Stromal cell of bone marrow (primary cell): ENCODE measurements at places on chromosomes 4 and X.

GRCh38 chrX:33330798-33331197 is 119.4 kb upstream of the DMD start:
- DNase-seq, result no peak

GRCh38 chrX:17435476-17435875 is 60.5 kb downstream of the NHS start:
- no peak for DNase-seq

DNA sequence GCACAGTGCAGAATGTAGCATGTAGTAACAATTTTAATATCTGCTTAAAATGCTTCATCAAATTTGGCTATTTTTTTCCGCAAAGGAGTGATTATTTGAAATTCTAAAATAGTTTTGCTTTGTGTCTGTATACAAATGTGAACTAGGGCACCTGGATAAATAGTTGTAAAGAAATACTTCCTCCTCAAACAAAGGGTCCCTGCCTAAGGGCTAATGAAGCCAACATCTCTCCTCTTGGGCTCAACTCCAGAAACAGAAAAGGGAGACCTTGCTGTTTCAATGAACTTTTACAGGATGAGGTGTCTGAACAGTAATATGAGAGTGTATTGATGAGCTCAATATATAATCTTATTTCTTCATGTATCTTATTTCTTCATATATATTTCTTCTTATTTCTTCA is 30.8 kb upstream of the SCOC start:
- no peak for DNase-seq

DNA sequence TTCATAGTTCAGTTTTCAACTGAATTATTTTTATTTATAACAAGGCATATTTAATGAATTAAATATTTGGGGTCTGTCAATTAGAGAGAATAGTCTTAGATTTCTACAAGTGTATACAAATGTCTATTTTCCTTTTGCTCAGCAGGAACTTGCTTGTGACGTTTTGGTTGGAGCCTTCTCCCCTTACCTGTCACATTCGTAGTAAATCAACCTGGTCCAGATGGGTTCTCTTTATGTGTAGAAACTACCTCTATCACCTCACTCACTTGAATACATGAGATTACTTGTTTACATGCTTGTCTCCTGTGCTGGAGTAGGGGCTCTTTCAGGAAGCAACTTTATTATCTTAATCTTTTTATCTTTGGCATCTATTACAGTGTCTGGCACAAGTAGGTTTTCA is 938.3 kb upstream of the IGFBP7 start:
- DNase-seq, result no peak

- no peak for DNase-seq
Measured at GRCh38 chr4:94339779-94340178, 2.9 kb downstream of the HPGDS start.

GRCh38 chrX:153868576-153869472 is 17.1 kb downstream of the L1CAM start:
- DNase-seq, result no peak

DNA sequence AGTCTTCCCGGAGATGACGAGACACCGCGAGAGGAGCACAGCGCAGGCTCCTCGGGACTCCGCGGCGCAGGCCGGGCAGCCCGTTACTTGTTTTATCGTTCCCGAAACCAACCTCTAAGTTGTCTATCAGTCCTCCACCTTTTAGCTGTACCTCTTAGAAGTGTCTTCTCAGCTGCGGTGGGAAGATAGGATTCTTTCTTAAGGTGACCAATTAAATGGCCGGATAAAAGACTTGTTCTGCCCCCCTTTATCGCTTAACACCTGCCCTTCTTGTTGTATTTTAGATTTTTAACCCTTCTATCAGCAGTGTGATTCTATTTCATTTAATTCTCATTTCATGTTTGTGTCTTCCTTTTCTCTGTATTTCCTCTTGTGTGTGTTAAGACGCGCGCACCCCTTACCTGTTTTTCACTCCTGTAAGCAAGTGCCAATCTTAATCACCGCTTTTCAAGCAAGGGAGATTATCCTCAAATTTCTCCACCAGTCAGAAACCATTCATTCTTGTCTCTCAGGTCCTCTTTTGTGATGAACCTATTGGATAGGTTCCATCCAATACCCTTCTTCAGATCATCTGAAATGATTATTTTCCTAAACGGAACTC is at the start of gene SLC9B2:
Gene SLC9B2 (minus strand): TSS at position 15 of the 601 bp plus-strand sequence. CDS start 9,211 bp downstream, outside the sequence.
- no peak for DNase-seq

DNA sequence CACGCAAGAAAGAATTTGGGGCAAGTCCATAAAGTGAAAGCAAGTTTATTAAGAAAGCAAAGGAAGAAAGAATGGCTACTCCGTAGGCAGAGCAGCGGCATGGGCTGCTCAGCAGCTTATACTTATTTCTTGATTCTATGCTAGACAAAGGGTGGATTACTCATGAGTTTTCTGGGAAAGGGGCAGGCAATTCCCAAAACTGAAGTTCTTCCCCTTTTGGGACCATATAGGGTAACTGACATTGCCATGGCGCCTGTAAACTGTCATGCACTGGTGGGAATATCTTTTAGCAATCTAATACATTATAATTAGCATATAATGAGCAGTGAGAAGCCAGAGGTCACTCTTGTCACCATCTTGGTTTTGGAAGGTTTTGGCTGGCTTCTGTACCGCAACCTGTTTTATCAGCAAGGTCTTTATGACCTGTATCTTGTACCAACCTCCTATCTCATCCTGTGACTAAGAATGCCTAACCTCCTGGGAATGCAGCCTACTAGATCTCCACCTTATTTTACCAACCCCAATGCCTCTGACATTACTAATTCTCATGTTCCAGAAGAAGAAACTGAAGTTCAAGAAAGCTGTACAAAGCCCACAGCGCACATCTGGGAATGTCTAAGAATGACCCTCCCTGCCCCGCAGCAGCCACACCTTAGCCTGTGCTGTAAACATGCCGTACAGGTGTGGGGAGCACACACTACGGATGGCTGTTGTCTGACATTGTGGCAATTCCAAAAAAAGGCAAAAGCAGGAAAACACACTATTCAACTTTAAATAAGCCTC is 18.6 kb downstream of the RXFP1 start:
- DNase-seq, result no peak

DNA sequence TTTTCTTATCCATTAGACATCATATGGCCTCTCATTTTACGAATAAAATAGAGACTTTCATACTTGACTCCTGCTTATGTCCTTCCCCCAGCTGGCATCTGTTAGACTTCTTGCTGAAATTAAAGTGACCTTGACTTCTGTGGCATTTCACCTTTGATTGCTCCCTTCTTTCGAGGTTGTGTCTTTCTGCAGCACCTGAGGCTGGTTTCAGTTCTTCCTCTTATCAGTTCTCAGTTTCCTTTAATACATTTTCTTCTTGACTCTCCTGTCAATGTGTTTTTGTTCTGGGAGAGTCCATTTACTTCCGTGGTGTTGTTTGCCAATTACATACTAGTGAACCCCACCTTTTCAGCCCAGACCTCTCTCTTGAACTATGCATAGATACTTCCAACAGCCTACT is 81.6 kb downstream of the RBPJ start:
- no peak for DNase-seq

GRCh38 chr4:123298261-123298660 is 98.3 kb upstream of the SPRY1 start:
- no peak for DNase-seq

GRCh38 chr4:19540859-19541540 is 710.7 kb upstream of the SLIT2 start:
- no peak for DNase-seq

DNA sequence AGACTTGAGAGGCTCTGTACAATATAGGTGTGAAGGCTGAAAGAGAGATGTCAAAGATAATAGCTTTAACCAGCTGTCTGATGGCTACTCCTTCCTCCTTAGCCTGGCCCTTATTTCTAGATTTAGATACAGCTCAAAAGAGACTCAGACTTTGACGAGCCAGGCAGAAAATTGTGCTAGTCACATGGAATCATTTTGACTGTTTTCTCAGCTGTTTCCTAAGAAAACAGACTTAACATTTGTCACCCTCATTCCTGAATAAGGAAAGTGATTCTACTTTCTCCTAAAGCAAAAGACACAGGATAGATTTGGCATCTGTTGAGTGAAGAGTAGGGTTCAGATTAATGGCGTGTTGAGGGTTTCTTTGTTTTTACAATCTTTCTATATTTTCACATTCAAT is 340.7 kb downstream of the DHX15 start:
- no peak for DNase-seq

DNA sequence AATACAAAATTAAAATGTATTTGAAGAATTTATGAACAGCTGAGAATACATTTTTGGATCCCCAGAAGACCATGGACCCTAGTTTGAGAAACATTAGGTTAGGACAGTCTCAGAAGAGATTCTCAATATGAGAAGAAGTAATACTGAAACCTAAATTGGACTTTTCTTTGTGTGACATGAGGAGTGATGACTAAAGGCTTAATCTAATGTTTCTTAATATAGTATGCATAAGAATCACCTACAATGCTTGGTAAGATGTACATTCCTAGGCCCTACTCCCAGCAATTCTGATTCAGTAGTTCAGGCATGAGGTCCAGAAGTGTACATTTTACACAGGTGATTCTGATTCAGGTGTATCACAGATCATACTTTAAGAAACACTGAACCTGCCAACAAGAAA is 31.6 kb upstream of the HUWE1 start:
- DNase-seq, result no peak

DNA sequence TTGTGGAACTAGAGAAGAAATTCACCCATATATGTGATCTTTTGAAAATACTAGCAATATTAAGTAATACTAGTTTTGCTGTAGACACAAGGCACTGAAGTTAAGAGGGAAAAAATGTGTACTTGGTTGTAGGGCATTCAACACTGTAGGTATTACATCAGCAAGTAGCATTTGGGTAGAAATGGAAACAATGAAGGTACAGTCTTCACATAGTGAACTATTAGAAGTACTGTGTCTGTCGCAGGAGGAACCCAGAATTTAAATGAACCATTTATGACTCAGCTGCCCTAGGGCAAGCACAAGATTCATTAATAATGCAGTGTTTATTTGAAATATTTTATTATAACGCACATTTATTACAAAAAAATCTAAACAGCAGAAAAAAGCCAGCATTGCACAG is 572.7 kb upstream of the TENM3 start:
- no peak for DNase-seq

- no peak for DNase-seq
Measured at GRCh38 chr4:121860121-121860520, 10.2 kb downstream of the BBS7 start.

- DNase-seq, result peak; percentile 6
Measured at GRCh38 chrX:1537031-1537715, at the start of gene P2RY8. P2RY8 (minus strand) TSS chrX:1537185; CDS start chrX:1466558, 70,627 bp downstream.

- DNase-seq, result peak; percentile 61
Measured at GRCh38 chrX:12974796-12975669, at the start of gene TMSB4X. TMSB4X (plus strand) TSS chrX:12975110.

DNA sequence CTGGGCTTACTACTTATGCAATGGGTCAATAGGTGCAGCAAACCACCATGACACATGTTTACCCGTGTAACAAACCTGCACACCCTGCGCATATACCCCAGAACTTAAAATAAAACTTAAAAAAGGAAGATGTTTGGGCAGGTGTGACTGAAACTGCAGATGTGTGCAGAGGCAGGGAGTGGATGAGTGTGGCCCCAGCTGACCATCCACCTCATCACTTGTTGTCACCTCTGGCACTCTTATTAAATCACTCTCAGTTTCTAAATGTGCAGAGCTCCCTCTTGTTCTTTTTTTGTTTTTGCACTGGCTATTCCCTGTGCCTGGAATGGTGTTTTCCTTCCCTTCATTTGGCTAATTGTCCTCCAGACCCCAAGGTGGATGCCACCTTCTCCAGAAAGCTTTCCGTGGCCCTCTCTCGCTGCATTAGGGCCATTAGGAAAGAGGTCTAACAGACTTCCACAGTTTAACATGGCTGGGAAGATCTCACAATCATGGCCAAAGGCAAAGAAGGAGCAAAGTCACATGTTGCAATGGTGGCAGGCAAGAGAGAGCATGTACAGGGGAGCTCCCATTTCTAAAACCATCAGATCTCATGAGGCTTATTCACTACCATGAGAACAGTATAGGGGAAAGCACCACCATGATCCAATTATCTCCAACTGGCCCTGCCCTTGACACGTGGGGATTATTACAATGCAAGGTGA is 58.5 kb downstream of the SLC2A9 start:
- DNase-seq, result no peak

GRCh38 chr4:153904011-153904410 is 115.1 kb upstream of the SFRP2 start:
- DNase-seq, result no peak
